ENCODE measurements at places on chromosomes 12 and 14.

DNA sequence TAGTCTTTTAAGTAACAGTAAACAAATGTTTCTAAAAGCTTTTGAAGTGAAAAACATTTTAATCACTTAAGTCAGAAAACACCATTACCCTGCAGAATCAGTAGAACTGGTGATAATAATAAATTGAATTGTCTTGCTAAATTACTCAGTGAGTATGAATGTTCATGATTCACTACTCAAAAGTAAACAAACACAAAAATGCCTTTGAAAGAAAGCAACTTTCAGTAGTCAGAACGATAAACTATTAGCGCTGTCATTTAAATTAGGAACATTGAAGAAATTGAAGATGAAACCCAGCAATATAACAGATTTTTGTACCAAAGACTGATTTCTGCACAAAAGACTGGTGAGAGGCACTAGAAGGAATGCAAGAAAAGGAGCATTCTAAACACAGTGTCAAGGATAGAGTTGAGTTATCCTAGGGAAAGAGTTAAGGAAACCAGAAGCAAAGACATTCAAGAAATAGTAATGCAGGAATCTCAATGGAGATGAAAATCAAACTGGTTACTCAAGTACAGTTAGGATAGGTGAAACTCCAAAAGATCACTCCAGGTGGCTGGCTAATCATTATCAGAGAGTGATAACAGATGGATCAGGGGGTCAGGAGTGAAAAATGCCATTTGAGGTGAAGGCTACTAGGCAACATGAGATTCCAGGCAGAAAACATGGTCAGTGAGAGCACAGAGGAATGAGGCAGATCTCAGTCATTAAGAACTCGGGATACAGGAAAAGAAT, 77.4 kb upstream of the ALG10 start:
- DNase-seq: no peak

DNA sequence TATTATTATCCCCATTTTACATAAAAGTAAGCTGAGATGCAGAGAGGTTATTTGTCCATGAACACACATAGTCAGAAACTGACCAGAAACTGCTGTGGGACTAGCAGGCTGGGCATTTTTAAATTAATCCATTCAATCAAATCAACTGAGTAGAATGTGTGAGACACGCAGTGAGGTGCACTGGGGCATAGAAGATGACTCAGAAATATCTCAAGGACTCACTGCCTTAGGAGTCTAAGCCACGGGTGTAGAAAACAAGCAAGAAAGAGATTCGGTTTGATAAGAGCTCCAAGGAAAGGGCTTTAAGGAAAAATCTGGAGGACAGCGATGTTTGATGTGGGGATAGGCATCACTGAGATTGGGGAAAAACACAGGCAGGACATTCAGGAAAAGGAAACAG, 127.8 kb downstream of the ANO2 start:
- DNase-seq: no peak

DNA sequence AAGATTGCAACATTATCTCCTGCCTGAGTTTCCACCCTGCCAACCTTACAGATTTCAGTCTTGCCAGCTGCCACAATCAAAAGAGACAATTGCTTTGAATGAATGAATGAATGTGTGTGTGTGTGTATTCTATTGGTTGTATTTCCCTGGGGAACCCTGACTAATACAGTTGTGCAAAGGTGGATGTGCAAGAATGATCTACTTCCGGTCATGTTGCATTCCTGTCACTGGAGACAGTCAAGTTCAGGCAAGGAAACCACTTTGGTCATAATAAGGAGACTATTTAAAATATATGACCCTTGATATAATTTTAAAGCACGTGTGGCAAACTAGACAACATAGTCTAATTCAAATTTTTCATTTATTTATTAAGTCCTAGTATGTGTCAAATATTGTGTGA, 13.1 kb downstream of the RERG start:
- no peak for DNase-seq

DNA sequence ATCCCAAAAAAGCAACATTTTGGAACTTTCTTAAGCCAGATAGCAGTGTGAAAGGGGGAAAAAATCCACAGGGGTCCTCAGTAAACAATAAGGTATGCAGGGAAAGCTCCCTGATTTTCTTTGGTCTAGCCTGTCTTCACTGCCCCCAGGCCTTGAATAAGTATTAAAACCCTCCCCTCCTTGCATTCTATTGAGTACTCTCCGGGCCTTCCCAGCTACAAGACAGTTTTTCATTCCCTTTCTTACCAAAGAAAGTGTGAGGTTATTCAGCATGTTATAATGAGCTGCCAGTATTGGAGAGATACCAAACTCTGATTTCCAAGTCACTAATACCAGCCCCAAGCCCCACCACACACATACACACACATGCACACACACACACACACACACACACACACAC, 59.8 kb upstream of the KIF21A start:
- DNase-seq: no peak

DNA sequence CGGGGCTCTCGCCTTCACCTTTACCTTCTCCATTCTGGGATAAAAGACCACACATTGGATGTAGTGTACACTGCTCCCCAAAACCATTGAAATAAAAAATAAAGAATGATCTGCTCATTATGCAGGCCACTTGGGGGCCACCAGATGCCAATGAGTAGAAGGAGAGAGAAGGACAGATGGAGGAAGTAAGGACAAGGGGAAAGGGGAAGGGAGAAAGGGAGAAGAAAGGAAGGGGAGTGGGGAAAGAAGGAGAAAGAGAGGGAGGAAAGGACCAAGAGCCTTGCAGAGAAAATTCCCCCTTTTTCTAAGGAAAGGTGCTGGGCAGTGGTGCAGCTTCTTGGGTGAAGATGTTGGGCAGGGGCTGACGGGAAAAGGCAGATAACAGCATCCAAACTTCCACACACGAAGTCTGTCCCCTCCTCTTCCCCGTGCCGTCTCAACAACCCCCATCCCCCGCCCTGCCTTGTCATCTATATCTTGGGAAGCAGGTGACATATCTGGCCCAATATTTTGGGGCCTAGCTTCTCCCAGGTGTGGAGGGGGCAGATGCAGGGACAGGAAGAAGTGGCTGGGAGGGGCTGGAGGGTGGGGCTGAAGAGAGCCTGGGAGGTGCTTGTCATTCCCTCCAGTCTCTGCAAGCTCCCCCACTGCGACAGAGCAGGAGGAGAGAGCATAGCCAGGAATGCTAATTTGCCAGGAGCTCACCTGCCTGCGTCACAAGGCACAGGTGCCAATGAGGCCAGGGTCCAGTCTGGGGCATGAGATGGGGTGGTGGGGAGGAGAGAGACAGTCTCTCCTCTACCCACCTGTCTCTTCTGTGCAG, 107.5 kb downstream of the SINHCAF start:
- DNase-seq: no peak

DNA sequence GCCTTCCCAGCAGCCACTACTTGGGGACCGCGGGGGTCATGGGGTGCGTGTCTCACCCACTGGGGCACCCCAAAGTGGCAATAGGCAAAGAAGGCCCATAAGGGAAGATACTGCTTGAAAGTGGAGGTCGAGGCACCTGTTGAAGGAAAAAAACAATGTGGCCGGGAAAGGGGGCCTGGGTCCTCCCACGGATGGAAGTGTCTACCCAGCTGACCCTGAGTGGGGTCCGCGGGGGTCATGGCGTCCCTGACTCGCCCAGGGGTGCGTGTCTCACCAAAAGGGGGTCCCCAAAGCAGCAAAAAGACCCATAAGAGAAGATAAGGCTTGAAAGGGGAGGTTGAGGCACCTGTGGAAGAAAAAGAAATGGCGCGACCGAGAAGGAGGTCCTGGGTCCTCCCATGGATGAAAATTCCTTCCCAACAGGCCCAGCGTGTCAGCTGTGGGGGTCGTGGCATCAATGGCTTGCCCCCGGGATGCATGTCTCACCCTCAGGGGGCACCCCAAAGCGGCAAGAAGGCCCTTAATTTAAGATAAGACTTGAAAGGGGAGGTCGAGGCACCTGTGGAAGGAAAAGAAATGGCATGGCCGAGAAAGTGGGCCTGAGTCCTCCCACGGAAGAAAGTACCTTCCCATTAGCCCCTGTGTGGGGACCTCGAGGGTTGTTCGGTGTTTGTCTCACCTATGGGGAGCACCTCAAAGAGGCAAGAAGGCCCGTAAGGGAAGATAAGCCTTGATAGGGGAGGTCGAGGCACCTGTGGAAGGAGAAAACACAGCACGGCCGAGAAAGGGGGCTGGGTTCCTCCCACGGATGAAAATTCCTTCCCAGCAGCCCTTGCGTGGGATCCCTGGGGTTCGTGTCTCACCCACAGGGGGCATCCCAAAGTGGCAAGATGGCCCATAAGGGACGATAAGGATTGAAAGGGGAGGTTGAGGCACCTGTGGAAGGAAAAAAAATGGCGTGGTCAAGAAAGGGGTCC, 266.0 kb downstream of the ALG10 start:
- DNase-seq: no peak

DNA sequence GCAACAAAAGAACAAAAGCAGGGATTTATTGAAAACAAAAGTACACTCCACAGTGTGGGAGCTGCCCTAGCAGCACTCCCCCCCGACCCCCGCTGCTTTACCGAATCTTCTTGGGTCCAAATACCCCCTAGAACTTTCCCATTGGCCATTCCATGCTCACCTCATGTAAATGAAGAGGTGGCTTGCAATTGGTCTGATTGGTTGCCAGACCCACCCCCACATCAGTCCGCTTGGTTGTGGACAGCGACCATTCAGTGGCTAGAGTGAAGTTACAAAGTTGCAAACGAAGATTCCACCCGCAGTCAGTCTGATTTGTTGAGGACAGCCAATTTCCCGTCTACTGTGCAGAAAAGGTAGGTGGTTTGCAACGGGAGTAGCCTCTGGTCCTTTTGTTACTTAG, 3.9 kb downstream of the STYX start:
- no peak for DNase-seq

DNA sequence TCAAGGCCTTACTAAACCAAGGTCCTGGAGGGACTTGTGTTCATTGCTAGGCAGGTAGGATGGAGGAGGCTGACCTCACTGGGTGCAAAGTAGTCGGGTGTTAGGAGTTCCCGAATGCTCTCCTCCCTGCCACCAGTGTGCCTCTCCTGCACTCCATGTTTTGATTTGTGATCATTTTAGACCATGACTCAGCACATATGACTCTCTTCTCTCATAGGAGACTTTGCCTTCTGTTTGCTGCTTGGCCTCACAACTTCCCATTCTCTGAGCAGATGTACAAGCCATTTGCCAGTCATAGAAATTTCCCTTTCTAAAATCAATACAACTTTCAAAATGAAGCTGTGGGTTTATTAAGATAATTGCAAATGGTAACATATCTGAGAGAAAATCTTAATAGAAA, 46.6 kb upstream of the LRIG3 start:
- DNase-seq: no peak

Data from HuH-7.5 (cell line).